ENCODE measurements at places on chromosomes 1 and 21. TPM values are rescaled to one million over a fixed set of nuclear protein-coding genes. Genes with fewer than 3 reads are reported as not detected.

Gene TMCO4
- total RNA-seq, result 6.1 TPM

Gene DDR2
- total RNA-seq, result 10.0 TPM

Gene ETV3L
- not detected for total RNA-seq

Gene MACO1
- total RNA-seq, result 27.1 TPM

Gene IGSF5
- total RNA-seq, result not detected
